Stimulated activated CD8-positive, alpha-beta memory T cell treated with anti-CD3 and anti-CD28 coated beads, Interleukin-15, amount 100 ng/mL, for 48 hours (primary cell): ENCODE measurements at places on chromosomes 11 and 22.

- no peak for DNase-seq
These were observed 127.9 kb upstream of the NECTIN1 start for GRCh38 chr11:119856681-119857485.

GRCh38 chr11:91731051-91731450 is 493.6 kb upstream of the FAT3 start:
- DNase-seq, result no peak

DNA sequence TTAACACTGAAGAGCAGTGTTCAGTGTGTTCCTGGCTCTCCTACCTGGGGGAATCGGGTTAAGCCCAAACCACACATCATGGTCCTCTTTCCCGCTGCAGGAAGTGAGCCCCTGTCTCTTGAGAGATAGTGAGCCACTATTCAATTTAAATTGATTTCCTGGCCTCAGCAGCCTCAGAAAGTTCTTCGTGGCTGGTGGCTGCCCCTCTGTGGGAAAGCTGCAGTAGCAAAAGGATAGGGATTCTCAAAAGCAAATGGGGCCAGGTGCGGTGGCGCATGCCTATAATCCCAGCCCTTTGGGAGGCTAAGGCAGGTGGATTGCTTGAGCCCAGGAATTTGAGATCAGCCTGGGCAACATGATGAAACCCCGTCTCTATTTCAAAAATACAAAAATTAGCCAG is 49.1 kb upstream of the CD5 start:
- no peak for DNase-seq

DNA sequence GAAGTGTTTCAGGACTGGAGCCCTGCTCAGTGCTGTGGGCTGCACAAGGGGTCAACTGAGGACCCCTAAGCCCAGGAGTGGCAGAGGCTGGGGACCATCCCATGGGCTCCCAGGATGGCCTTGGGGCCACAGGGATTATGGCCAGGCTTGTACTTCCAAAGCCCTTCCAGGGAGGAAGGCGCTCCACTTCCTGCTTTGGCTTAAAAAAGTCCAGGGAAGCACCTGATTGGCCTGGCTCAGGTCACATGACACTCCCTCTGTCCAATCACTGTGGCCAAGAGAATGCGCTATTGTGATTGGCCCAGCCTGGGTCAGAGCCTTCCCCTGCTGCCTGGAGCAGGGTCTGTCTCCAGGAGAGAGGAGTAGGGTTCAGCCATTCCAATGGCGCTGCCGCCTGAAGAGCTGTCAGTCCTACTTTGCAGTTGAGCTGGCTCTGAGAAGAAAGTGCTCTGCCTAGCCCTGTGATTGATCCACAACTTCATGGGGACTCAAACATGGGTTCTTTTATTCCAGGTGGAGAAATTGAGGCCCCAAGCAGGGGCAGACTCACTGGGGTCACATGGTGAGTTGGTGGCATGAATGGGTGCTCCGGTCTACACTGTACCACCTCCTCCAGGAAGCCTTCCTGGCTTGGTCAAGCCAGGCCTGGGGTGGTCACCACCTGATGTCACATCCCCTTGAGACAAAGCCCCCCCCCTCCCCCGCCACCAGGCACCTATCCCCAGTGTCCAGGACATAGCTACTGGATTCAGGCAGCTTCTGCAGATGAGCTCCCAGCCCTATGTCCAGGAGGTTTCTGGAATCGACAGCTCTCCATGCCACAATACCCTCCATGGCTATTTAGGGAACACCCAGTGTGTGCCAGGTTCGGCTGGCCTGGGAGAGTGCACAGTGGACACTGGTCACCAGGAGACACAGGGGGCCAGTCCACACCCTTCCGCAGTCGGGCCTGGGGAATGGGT is 48.2 kb downstream of the RTN4R start:
- no peak for DNase-seq

- DNase-seq, result no peak
These were observed at the start of gene KRTAP5-3 for GRCh38 chr11:1608363-1608762. Gene KRTAP5-3, minus strand, starts transcription at chr11:1608463. Its CDS starts 78 bp downstream, at chr11:1608385.

- DNase-seq, result no peak
These were observed 625.2 kb downstream of the CNTN5 start for GRCh38 chr11:99645934-99646333.

- DNase-seq, result no peak
These were observed 894.2 kb downstream of the NTM start for GRCh38 chr11:132264616-132265015.
